ENCODE measurements at places on chromosomes 5 and 9.

DNA sequence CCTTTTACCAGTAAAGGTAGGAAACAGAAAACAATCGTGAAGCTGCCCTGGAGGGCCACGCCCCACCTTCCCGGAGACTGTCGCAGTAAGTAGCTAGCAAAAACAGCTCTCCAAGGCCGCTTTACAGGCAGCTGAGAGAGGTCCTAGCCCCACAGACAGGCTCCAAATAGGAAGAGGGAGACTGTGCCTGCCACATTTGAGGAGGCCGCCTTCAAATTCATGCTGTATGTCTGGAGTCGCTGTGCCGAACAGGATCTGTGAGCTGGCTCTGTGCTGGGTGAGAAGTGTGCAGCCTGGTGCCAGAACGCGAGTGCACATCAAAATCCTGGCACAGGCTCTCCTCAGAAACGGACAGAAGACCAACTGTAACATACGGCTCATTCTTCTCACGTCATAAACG, 582.2 kb downstream of the CETN3 start:
- no peak for DNase-seq

DNA sequence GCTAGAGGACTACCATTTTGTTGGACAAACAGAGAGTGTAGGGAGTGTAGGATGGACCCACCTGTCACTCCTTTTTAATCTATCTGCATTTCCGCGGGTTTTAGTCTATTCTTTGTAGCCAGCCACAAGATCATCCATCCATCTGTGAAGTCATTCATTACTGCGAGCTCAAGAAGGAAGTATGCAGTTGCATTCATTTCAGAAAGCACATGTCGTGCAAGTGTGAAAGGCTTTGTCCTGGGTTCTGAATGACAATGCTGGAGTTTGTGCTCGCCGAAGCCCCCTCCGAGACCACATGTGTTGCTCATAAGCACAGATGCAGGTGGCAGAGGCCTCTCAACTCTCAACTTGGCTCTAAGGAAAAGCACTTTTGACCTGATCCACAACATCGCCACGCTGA, 70.3 kb upstream of the BASP1 start:
- no peak for DNase-seq

GRCh38 chr5:154794525-154795234, 39.5 kb downstream of the LARP1 start:
- no peak for DNase-seq

- no peak for DNase-seq
Observed at GRCh38 chr9:108363311-108363710, 492.5 kb downstream of the ACTL7B start.
